ENCODE measurements at places on chromosomes 5 and 9. TPM values are rescaled to one million over a fixed set of nuclear protein-coding genes. Genes with fewer than 3 reads are reported as not detected.

GARIN3 gene
- not detected for total RNA-seq

OTULINL gene
- total RNA-seq: 8.9 TPM

ADAMTS12 gene
- total RNA-seq: 140 TPM

IL13 gene
- total RNA-seq: not detected

GRCh38 chr9:26662476-26662875 lies 230.1 kb downstream of the CAAP1 start:
- no peaks in the 10 kb centered on the region for H3K4me1 ChIP-seq
- no peaks in the 10 kb centered on the region for H3K27me3 ChIP-seq
- H3K27ac ChIP-seq: no peak overlapping the region
- no peak for DNase-seq

DNA sequence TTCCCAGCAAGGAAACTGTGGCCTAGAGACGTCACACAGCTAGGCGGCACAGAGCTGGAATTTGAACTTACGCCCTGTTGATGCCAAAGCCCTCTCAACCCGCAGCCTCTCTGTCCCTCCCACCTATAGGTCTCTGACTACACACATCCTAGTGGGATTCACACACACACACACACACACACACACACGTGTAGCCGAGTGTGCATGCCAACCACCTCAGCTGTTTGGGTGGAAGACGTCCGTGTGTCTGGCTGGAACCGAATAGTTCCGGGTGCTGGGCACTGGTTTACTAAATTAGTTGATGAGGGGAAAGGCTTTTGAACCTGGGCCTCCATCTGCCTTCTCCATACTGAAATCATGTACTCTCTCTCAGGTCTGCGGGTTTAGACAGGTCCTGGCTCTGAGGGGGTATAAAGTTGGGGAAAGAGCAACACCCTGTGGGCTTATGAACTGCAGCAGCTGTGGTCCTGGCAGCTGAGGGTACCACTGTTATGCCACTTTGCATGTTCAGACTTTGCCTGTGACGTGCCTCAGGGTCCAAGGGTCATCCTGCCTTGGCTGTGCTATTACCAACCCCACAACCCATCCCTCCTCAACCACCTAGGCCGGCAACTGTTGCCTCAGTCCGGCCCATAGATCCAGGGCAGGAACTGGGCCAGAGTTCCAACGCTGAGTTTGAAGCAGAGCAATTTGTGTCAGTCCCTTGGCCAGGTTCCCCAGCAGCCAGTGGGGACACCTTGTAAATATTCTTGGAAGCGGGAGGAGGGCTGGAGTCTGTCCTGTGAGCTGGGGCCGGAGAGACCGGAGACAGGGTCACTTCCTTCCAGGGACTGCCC lies 50.5 kb downstream of the PSD2 start:
- H3K27ac ChIP-seq: no peak overlapping the region
- DNase-seq: no peak
- no peaks in the 10 kb centered on the region for H3K36me3 ChIP-seq
- H3K4me3 ChIP-seq: no peak overlapping the region

- peak; percentile 35 for DNase-seq
- no peaks in the 10 kb centered on the region for H3K36me3 ChIP-seq
- H3K4me3 ChIP-seq: no peak overlapping the region
- no peaks in the 10 kb centered on the region for H3K4me1 ChIP-seq
Measured at GRCh38 chr9:93303806-93304573, 120.1 kb downstream of the WNK2 start.

GRCh38 chr5:168428552-168428951 lies 57.7 kb upstream of the RARS1 start:
- H3K4me1 ChIP-seq: no peaks in the 10 kb centered on the region
- DNase-seq: no peak
- peaks cover 14% of the 10 kb centered on the region for H3K36me3 ChIP-seq
- no peak overlapping the region for H3K27ac ChIP-seq
- H3K27me3 ChIP-seq: no peaks in the 10 kb centered on the region

DNA sequence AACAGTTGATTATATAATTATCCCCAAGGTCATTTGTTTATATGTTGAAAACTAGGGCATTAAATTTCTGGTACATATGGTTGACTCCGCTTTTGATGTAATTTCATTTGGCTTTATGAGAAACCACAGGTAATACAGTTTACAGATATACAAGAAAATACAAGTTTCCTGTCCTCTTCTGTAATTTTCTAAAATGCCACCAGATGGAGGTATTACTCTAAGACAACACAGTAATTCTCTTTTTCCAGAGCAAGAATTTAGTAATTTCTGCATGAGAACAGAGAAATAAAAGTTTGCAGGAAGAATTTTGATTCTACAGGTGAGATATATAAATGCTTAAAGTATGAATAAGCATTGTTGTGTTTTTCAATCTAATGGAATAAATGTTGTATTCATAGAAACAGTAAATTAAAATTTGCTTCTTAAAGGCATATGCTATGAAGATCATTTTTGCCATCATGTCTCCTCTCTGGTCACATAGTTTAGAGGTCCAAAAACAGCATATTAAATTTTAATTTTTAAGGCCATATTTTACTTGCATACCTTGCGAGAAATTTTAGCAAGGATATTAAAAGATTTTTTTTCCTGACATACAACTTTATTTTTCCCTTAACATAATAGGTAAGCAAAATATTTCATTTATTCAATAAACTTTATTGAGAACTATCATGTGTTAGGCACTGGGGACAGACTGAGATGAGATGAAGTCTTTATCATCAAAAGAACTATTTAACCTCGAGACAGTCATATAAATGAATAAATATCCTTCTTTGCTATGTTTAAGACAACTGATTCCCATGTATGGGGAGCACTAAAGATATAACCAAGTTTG lies 22.7 kb downstream of the CHD1 start:
- no peak for DNase-seq
- H3K27ac ChIP-seq: no peak overlapping the region
- no peak overlapping the region for H3K4me3 ChIP-seq

All from endodermal cell (in vitro differentiated cells).